ENCODE measurements at places on chromosomes 6 and 20.

DNA sequence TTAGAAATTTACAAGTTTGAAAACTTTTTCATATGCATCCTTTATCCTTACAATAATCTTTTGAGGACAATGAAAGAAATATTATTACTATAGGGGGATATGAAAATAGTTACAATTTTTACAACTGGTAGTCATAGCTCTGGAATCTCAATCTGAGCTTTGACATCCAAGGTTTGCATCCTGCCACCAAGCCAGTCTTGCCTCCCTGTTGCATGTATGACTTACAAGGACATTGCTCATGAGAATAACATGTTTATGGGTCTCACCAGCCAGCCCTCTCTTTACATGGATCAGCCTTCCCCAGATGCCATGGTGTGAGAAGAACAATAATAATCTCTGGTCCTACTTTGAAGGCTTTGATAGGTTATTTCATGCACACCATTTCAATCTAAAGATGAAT lies 67.5 kb downstream of the THEMIS start:
- DNase-seq, result no peak

DNA sequence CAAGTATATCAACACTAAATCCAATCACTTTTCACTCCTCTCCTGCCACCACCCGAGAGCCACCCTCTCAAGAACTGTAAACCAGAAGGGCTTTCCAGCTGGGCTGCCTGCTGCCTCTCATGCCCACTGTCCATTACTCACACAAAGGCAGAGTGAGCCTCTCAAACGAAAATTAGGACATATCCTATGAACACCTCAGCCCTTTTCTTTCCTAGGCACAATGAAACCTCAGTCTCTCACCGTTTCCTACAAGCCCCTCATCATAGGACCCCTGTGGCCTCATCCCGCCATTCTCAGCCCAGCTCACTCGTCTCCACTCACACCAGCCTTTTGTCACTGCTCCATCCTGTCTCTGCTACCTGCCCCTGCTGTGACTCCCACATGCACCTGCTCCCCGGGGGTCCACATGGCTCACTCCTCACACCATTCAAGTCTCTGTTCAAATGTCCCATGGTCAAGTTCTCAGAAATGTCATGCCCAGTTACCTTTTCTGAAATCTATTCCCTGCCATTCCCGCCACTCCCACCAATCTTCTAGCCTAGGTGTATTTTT lies 7.4 kb downstream of the HLA-F start:
- no peak for DNase-seq

GRCh38 chr6:47478233-47479139 lies 897 bp downstream of the CD2AP start:
- peak; percentile 56 for DNase-seq

DNA sequence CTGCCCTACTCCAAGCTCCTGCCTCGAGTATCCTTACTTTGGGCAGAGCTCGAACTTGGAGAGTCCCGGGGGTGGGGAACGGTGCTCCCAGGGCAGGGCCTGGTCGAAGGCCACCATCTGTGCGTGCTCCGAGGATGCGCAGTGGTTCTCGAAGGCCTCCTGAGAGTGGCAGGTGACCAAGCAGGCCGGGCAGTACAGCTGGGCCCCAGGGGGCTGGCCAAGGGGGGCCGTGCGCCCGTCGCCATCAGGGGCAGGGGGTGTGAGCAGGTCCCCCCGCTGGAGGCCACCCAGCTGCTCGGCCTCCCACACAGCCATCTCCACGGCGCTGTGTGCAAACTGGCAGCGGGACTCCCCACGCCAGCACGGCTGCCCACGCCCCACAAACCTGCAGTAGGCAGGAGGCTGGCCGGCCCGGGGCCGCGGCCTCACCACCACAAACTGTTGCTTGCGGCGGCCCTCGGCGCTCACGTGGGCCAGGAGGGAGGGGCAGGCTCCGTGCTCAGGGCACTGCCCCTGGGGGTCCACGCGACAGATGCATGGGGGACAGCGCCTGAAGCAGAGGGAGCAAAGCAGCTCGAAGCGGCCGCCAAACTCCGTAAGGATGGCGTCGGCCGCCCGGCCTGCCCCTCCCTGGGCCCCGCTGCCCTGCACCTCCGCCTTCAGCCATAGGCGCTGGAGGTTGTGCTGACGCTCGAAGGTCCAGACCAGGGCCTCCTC lies 1.8 kb downstream of the HELZ2 start:
- DNase-seq, result no peak

- no peak for DNase-seq
Observed at GRCh38 chr6:4861564-4861963, 85.4 kb downstream of the CDYL start.

Measured in stimulated activated CD8-positive, alpha-beta memory T cell treated with anti-CD3 and anti-CD28 coated beads, Interleukin-12 subunit alpha, Interleukin-12 subunit beta, amount 100 ng/mL, for 4 hours (primary cell).